Anterior cingulate cortex (tissue), 58 donors: ENCODE measurements at places on chromosomes 16 and 17.

- no peak for DNase-seq
These were observed 180.0 kb downstream of the BCAS3 start for GRCh38 chr17:60857556-60858080.

GRCh38 chr16:9844361-9844760, 337.9 kb downstream of the GRIN2A start:
- no peak for DNase-seq

DNA sequence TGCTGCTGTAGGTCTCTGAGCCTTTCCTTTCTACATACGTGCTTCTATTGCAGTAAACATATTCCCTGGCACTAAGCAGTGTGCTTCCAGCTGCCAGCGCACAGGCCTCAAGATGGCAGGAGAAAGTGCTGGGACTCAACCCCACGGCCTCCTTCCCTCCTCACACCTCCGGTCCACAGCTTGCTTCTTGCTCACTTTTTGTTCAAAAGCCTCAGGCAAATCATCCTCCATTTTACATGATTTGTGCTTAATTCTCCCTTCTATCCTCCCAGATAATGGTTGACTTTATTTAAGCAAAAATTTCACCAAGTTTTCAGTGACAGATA, 5.4 kb downstream of the CDK5R1 start:
- DNase-seq, result no peak

DNA sequence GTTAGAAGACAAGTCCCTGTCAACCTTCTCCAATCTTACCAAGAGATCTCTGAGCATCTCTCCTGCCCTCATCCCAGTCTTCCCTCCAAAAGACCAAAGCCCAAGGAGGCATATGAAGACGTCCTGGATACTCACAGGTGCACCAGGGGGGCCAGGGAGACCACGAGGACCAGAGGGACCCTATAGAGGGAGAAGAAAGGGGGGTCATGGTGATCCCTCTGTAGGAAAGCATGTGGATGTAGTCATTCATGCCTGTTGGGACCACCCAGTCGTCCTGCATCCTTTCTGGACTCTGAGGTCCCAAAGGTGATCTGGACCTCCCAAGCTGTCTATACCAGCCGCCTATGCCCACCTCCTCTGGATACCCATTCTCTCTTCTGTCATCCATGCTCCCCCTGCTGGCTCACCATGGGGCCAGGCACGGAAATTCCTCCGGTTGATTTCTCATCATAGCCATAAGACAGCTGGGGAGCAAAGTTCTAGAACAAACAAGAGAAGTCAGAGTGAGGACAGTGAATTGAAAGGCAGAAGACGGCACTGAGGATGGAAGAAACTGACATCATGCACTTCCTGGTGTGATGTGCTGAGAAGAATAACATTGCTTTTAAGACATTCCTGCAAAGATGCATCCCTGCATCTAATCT, 3.3 kb downstream of the COL1A1 start:
- no peak for DNase-seq

GRCh38 chr17:81448950-81449349, 53.7 kb downstream of the BAHCC1 start:
- no peak for DNase-seq

GRCh38 chr17:9725575-9725974, 65.8 kb downstream of the DHRS7C start:
- DNase-seq, result no peak

GRCh38 chr16:89505204-89506112, 2.7 kb upstream of the SPG7 start:
- DNase-seq, result peak; percentile 27

- DNase-seq, result no peak
These were observed 56.0 kb downstream of the MRM1 start for GRCh38 chr17:36657390-36657762.

- DNase-seq, result peak; percentile 64
These were observed 4.2 kb downstream of the MNT start for GRCh38 chr17:2396568-2397246.

DNA sequence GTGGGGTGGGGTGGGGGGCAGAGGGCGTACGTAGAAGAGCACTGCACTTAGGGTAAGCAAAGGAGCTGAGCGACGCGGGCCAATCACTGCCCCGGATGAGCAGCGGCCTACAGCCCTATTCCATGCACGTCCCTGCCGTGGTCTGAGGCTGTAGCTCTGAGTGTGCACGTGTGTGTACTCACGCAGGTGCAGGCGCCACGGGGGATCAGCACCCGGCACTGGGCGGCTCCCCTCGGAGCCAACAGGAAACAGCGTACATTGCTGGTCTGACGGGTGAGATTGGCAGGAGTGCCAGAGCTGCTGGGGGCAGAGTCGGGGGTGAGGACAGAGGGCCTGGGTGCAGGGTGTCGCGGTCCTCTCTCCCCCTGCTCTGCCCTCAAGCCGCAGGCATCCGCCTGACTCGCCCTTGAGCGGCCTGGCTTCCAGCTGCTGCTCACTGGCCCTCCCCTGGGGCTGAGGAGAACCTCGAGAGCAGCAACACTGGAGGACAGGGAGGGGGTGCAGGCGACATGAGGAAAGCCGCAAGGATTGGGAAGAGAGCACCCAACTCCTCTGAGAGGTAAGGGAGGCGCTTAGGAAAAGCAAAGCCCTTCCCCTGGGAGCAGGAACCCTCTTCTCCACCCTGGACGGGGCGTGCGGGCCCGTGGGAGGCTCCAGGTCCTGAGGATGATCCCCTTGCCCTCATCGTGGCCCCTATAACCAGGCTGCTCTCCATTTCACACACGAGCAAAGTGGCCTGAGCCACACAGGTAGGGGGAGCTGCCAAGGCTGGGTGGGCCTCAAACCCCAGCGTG, 57.8 kb downstream of the ENGASE start:
- no peak for DNase-seq

- DNase-seq, result peak; percentile 20
These were observed 31.2 kb upstream of the BCAR1 start for GRCh38 chr16:75282466-75283281.
